ENCODE measurements at places on chromosomes 13 and 19.

DNA sequence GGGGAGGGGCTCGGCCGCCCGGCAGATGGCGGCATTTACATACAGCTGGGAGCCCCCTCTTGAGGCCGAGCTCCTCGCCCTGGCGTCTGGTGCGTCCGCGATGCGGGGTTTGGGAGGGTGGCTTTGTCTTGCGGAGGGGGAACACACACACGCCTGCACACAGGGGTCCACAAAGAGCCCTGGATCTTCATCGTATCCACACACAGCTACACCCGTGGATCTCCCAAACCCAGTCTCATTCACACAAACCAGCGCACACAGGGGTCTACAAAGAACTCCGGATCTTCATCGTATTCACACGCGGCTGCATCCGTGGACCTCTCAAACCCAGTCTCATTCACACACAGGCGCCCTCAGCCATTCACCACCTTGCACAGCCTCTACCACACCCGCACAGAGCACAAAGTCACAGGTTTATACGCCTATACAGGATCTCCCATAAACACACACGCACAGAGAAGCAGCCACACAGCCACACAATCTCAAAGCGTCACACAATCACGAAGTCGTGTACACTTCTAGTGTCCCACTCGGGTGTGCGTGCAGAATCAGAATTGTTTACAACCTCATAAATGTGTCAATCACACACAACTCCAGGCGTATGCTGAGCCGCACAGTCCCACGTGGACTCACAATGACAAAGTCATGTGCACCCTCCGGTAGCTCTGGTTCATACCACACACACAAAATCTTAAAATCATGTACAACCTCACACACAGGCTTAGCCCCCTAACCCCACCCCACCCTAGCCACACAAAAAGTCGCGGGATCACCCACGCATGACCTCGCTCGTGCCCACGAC is 550 bp upstream of the DLL3 start:
- DNase-seq: no peak

GRCh38 chr19:12782174-12782423 is 6.7 kb upstream of the HOOK2 start:
- peak; percentile 67 for DNase-seq

DNA sequence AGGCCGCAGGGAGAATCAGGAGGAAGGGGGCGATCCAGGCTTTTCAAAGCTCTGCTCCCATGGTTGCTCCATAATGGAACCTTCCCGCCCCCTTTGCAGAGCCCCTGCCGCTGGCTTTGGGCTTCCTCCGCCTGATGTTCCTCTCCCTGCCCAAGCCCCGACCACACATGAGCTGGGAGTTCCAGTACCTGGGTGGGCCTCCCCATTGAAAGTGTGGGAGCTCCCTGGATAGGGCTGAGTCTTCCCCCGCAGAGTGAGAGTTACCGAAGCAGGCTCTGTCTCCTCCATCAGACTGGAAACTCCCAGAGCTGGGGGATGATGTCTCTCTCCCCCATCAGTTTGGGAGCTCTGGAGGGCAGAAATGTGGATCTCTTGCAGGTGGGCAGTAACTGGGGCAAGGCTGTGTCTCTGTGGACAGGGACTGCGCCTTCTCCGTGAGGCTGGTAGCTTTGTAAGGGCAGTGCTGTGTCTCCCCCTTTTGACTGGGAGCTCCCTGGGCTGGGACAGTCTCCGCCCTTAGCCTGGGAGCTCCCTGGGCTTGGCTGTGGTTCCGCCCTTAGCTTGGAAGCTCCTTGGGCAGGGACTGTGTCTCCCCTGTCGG is 722 bp downstream of the DCAF15 start:
- DNase-seq: no peak

DNA sequence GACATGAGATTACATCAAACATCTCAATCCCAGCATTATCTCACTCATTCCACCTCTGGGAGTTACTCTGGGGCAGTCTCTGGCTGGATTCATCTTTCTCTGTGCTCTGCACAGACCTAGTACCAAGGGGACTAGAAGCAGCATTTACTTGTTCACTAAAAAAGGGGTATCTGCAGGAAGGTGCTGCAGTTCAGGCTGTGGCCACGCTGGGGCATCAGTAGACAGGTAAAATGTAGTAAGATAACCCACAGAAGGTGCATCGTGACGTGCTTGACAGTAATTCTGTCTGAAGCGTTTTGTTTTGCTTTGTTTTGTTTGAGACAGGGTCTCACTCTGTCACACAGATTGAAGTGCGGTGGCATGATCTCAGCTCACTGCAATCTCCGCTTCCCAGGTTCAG is 29.3 kb downstream of the ZNF564 start:
- no peak for DNase-seq

- no peak for DNase-seq
Measured at GRCh38 chr13:37681281-37682032, 82.9 kb upstream of the POSTN start.

DNA sequence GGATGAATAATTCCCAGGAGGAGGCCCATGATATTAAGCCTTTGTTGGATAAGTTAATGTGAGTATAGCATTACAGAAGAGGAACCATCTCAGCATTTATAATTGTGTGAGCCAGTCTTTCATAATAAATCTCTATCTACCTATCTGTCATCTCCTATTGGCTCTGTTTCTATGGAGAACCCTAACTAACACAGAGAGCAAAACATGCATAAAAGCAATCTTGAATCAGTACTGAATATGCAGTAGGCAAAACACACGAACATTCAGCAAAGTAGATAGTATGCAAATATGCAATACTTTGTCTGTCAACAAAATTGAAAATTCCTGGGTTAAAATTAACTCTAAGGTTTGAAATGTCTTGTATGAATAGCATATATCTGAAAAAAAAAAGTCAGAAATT is 966.3 kb downstream of the DIAPH3 start:
- no peak for DNase-seq

DNA sequence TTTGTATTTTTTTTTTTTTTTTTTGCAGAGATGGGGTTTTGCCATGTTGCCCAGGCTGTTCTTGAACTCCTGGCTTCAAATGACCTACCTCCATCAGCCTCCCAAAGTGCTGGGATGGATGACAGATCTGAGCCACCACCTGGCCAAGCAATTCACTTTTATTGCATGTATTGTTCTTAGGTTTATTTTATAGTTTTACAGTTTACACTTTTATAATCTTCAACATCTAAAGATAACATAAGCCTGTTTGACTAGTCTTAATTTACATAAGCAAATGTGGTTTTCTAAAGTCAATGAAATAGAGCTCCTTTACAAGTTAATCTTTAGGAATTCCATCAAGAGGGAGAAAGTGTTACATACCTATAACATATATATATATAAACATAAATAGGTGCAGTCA is 9.5 kb upstream of the MPV17L2 start:
- DNase-seq: no peak

GRCh38 chr19:48618278-48618915 is 581 bp downstream of the RPL18 start:
- DNase-seq: no peak

GRCh38 chr13:24624801-24625231 is 55.4 kb upstream of the ATP12A start:
- no peak for DNase-seq

DNA sequence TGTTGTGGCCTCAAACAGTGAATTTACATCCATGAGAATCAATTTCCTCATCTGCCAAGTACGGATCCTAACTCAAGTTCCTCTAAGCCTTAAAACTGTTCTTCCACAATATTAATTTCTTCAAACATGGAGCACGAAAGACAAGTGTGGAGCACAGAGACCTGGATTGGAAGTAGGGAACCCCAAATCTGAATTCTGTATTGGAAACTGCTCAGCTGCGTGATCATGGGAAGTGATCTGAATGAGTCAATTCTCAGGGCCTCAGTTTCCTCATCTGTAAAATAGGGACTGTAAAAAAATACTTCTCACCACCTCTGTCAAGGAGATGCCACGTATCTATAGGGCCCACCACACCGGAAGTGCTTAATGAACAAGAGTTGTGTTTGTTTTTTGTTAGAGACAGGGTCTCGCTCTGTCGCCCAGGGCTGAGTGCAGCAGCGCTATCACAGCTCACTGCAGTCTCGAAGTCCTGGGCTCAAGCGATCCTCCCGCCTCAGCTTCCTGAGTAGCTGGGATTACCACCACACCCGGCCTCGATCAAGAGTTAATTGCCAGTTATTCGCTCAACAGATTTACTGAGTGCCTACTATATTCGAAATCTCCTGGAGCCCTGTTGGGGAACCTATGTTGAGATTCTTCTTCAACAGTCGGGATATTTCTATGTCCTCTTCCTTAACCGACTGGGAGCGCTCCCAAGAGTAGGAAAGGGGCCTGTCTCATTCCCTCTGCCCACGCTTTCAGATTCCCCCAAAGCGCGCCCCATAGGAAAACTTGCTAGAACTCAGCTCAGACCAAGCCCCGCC is 1.6 kb downstream of the SERTAD3 start:
- no peak for DNase-seq

- DNase-seq: no peak
Measured at GRCh38 chr13:92894447-92894846, 332.2 kb upstream of the GPC6 start.

- no peak for DNase-seq
Measured at GRCh38 chr13:21717817-21718216, 46.9 kb downstream of the FGF9 start.

DNA sequence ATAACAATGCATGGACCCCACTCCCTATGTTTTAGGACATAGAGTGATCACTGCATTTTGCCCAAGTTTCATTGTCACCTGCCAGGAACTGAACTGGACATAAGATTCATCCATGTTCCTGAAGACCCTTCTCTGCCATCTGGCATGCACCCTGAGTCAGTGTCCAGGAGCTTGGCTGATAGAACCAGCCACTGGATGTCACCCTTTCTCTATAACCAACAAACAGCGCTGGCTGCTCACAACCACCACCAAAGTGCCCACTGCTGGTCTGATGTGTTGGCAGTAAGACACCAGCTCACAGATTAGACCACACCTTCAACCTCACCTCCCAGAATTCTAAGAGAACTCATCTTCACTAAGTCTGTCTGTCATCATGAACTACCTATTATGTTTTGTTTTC is 333.4 kb downstream of the ITGBL1 start:
- no peak for DNase-seq

GRCh38 chr13:21668732-21669275 is 2.1 kb upstream of the FGF9 start:
- DNase-seq: no peak

GRCh38 chr19:19502808-19503602 is 12.3 kb downstream of the TSSK6 start:
- no peak for DNase-seq

DNA sequence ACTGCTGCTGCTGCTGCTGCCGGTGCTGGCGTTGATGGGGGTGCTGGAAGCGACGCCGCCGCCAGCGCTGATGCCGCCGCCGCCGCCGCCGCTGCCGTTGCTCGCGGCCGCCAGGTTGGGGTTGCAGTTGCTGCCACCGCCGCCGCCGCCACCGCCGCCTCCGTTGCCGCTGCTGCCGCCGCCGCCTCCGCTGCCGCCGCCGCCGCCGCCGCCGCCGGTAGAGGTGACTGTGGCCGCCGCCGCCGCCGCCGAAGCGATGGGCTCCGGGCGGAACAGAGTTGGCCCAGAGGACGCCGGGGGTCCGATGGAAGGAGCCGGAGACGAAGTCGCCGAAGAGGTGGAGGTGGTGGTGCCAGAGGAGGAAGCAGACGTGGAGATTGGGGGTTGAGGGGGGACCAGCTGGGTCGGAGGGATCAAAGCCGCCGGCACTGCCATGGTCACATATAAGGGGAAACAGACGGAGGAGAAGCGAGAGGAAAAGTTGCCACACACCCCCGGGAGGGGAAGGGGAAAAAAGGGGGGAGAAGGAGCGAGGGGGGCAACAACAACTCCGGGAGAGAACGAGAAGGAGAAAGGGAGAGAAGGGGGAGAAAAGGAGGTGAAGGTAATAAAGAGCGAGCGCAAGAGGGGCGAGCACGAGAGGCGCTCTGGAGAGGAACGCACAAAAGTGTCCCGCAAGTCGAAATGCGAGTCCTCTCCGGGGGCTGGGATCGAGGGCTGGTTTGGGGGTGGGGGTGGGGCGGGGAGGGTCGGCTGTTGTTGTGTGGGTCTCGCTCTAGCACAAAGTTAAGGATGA is 471 bp downstream of the DACH1 start:
- no peak for DNase-seq

DNA sequence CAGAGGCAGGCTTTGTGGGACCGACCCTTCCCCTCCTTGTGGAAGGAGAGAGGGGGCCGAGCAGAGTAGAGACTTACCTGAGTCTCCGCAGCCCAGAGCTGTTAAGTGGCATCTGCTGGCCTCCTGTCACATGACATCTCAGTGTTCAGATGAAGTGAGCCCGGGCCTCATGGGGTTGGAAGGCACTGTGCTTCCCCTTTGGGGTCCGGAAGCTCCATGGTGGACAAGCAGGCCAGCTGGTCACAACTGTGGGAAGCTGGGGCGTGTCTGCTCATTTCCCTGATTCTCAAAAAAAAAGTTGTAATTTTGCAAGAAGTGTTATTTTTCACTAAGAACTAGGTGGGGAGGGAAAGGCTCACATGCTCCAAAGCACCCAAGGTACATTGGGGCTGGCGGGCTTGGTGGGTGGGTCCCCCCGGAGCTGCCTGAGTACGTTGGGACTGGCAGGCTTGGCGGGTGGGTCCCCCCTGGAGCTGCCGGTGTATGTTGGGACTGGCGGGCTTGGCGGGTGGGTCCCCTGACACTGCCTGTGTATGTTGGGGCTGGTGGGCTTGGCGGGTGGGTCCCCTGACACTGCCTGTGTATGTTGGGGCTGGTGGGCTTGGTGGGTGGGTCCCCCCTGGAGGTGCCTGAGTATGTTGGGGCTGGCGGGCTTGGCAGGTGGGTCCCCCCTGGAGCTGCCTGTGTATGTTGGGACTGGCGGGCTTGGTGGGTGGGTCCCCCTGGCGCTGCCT is 18.2 kb upstream of the DCUN1D2 start:
- DNase-seq: no peak

GRCh38 chr13:110882972-110883371 is 31.9 kb downstream of the ANKRD10 start:
- no peak for DNase-seq

GRCh38 chr19:46495786-46496099 is at the start of gene PNMA8B:
Gene PNMA8B, minus strand, starts transcription at chr19:46495867. Its CDS starts 402 bp downstream, at chr19:46495465.
- DNase-seq: no peak

DNA sequence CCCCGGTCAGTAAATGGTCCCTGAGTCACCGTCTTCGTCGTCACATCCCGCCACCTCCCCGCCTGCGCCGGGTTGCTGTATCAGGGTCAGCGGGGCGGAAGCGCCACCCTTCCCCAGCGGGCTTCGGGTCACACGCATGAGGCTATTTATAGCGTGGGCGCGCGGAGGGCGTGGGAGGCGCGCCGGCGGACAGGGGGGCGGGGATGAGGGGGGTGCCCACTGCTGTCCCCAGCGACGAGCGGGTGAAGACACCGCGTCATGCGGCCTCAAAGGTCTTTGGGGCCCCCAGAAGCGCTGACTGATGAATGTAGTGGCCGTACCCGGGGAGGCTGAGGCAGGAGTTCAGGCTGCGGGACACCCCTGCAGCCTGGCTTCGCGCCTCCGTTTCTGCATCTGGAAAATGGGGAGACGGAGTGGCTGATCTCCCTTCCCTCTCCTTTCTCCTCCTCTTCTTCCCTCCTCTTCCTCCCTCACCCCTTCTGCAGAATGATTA is 7.9 kb downstream of the UNC13A start:
- DNase-seq: no peak

Measured in esophagus squamous epithelium (tissue), 5 donors.